NCI-H1092 (cell line): ENCODE measurements at places on chromosomes 16 and 17.

DNA sequence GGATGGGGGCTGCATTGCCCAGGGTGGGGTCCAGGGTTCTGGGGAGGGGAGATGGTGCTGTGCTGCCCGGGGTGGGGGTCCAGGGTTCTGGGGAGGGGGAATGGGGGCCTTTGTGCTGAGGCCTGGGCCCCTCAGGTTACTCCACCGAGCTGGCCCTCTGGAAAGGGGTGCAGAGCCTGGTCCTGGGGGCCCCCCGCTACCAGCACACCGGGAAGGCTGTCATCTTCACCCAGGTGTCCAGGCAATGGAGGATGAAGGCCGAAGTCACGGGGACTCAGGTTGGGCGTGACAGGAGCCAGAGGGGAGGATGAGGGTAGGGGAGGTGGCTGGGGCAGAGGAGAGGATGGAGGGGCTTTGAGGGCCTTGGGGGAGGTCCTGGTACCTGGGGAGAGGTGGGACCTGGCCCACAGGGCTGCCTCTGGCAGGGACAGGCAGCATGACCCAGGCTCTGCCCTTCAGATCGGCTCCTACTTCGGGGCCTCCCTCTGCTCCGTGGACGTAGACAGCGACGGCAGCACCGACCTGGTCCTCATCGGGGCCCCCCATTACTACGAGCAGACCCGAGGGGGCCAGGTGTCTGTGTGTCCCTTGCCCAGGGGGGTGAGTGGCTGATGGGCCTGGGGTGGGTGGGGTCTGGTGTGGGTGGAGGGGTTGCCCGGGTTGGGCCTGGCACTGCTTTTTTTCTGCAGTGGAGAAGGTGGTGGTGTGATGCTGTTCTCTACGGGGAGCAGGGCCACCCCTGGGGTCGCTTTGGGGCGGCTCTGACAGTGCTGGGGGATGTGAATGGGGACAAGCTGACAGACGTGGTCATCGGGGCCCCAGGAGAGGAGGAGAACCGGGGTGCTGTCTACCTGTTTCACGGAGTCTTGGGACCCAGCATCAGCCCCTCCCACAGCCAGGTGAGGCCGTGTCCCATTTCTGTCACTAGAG is 7.8 kb downstream of the ITGAX start:
- no peak for DNase-seq

GRCh38 chr16:27708651-27709050 is 158.7 kb downstream of the KATNIP start:
- DNase-seq: no peak

DNA sequence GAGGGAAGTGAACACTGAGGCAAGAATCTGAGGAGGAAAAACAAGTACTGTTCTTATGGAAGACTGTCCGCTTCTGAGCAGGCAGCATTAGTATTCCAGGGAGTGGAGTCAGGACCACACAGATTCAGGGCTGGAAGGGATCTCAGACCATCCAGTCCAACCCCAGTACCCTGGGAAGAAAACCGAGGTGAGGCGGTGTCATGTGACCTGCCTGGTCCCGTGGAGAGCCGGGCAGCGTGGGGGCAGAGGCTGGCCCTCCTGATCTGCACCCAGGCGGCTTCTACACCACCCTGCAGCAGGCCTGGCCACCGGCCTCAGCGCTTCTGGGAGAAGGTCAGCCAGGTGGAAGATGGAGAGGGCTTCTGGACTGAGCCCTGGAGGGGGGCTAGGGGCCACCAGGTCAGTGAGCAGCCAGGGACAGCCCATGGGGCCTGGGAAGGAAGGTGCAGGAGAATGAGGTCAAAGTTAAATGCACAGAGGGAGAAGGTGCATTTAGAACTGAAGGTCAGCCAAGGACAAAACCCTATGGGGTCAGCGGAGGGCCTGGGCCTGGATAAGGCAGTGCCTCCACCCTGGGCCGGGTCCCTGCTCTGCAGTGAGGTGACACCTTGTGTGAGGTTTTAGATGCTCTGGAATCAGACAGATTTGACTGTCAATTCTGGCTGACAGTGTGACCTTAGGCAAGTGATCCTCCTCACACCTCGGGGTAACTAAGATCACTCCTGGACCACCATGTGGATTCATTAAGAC is 45.9 kb downstream of the VAC14 start:
- no peak for DNase-seq

DNA sequence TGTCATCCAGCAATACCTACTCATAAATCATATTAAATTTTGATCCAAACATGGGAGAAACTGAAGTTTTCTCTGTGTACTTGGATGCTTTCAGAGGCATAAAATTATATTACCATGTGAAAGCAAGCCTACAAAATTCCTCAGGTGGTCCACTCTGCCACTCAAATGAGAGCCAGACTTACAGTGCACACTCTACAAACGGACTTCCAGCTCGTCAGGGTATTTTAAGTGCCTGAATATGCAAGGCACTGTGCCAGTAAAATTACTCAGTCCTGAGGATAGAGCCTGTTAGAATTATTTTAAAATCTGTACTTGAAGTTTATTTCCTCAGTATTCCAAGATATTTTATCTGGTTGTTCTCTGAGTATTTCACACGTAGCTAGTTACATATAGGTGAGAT is 54.5 kb downstream of the TENT4B start:
- DNase-seq: no peak

- DNase-seq: no peak
Measured at GRCh38 chr16:9191274-9191850, 99.9 kb downstream of the HAPSTR1 start.

DNA sequence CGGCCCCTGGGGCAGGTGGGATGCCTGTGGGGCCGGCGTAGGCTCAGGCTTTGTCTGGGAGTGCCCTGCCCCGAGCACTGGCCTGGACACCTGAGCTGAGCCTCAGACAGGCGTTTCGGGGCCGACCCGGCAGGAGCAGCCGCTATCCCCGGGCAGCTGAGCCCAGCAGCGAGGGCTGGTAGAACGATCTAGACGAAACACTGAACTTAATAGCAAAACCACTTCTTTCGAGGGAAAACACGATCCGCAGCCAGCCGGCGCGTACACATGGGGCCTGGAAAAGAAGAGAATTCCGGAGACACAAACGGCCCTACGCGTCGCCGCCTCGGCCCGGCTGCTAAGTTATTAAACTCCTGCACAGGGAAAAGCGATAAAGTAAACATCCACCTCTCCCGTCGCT is 22.0 kb upstream of the SSTR5 start:
- DNase-seq: no peak
